ENCODE measurements at places on chromosomes 7 and 10. TPM values are rescaled to one million over a fixed set of nuclear protein-coding genes. Genes with fewer than 3 reads are reported as not detected.

DNA sequence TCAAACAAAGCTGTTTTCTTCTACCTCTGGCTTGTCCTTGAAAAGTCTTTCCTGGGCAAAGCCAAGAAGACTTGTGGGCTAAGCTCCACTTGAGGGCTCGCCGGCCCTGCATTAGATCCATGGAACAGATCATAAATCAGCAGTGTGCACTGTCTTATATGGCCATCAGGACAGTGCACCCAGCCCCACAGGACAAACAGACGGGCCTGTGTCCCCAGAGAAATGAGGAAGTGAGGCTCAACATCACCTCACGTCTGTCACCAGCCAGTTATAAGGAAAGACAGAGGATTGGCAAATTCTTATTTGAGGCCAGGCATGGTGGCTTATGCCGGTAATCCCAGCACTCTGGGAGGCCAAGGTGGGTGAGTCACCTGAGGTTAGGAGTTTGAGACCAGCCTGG is 12.3 kb upstream of the IFT22 start:
- no peak for DNase-seq

- DNase-seq, result peak; percentile 67
Measured at GRCh38 chr10:70477661-70478162, 855 bp upstream of the PALD1 start.

- no peak for DNase-seq
Measured at GRCh38 chr7:101772508-101773211, 44.8 kb upstream of the CUX1 start.

- DNase-seq, result no peak
Measured at GRCh38 chr7:94941844-94942632, 34.6 kb downstream of the PPP1R9A start.

Gene MMP21
- 0.56 TPM for polyA plus RNA-seq

- DNase-seq, result no peak
Measured at GRCh38 chr7:142790056-142790455, 19.3 kb downstream of the PRSS2 start.

GRCh38 chr10:124737221-124737620 is 7.0 kb downstream of the FAM53B start:
- DNase-seq, result no peak

GRCh38 chr10:132532749-132533560 is 4.6 kb upstream of the INPP5A start:
- no peak for DNase-seq

DNA sequence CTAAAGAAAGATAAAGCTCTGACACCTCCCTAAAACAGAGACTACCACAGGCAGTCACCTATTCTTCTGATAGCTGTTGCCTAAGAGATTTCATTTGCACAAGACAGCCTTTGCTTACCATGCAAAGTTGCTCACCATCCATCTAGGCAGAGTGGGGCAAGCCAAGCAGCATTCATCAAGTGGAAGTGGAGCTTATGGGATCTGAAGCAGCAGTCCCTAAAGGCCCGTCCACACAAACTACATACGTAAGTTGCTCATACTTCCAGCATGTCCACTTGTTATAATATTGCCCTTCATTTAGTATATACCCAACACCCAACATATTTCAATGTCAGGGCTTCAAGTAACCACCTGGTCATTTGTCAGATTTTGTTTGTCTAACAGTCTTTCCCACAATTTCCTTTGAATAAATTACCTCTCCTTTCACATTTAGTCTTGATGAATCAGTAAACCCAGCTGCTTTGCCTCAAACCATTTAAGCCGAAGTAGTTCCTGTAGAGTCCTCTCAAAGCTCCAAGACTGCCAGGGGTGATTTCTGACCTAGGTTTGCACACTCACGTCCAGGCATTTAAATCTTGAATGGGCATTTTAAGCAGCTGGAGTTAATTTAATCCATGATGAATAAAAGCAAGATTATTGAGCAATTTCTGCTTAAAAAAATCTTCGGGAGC is 67.9 kb downstream of the ATAD1 start:
- no peak for DNase-seq

Gene TAS2R60
- polyA plus RNA-seq, result not detected

DNA sequence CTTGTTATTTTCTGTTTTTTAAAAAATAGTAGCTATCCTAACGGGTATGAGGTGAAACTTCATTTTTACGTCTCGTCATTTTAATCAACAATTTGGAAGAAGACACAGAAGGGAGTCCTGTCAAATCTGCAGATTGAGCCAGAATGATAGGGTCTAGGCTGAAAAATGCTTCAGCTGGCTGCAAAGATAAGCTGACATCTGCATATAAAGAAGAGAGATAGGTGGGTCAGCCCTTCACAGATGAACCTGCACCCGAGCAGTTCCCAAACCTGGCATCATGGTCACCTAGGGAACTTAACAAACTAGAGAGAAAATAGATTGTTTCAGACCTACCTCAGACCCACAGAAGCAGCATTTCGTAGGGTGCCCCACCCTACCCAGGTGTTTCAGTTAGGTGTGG is 35.2 kb upstream of the BMPR1A start:
- no peak for DNase-seq

DNA sequence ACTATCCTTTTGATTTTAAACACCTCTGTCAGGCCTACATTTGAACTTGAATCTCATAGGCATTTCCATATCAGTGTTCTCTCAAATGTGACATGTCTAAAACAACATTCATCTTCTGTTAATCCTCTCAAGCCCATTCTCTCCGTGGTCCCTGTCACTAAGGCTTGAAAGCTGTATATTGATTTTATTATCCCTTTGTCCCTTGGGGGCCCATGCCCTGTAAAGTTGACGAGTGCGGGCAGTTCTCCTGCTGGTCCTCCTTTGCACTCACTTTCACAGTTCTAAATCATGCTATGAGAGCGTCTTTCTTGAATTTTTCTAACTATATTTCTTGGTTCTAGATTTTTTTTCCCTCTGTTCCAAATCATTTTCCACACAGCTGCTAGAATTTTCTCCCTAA is 27.3 kb downstream of the GALNT11 start:
- DNase-seq, result no peak

Gene SFR1
- polyA plus RNA-seq, result 10.9 TPM

DNA sequence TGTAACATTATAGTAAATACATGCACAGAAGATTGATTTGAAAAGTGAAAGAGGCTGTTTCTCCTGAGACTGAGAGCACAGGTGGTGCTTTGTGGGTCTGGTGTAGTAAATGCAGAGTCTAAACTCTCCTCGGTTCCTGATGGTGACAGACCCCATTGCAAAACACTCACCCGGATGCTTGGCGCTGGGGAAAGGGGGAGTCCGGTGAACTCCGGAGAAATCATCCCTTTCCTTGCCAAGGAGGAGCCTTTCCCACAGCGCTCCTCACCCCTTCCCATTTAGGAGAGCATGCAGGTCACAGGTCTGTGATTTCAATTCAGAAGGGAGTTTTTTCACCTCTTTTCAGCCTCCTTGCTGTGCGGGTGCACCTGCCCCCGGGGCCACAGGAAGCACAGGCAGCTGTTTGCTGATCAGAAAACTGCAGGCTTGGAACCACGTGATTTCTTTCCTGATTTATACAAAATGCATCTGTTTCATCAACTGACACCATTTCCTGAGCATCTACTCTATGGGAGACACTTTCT is 75.6 kb upstream of the LYZL2 start:
- DNase-seq, result no peak

DNA sequence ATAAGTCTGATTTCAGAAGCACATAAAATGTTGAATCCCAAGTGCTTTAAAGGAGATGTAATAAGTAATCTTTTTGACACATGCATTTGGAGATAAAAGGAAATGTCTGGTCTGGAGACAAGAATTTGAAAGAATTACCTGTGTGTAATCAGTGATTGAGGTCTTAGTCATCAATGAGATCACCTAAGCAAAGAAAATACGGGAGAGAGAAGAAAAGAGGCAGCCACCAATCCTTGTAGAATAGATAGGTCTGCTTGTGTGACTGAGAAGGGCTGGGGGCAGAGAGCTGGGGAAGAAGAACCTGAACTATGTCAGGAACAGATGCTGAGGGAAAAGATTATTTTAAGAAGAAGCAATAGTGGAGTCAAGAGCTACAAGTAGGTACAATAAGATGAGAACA is 49.3 kb upstream of the ITPRID1 start:
- DNase-seq, result no peak

Gene TWIST1
- polyA plus RNA-seq, result 4.3 TPM

- no peak for DNase-seq
Measured at GRCh38 chr7:102811942-102812678, 63.3 kb downstream of the FAM185A start.

GRCh38 chr10:117547716-117548668 is 5.4 kb downstream of the EMX2 start:
- DNase-seq, result no peak

- DNase-seq, result no peak
Measured at GRCh38 chr10:1029838-1030237, 4.2 kb upstream of the IDI2 start.

DNA sequence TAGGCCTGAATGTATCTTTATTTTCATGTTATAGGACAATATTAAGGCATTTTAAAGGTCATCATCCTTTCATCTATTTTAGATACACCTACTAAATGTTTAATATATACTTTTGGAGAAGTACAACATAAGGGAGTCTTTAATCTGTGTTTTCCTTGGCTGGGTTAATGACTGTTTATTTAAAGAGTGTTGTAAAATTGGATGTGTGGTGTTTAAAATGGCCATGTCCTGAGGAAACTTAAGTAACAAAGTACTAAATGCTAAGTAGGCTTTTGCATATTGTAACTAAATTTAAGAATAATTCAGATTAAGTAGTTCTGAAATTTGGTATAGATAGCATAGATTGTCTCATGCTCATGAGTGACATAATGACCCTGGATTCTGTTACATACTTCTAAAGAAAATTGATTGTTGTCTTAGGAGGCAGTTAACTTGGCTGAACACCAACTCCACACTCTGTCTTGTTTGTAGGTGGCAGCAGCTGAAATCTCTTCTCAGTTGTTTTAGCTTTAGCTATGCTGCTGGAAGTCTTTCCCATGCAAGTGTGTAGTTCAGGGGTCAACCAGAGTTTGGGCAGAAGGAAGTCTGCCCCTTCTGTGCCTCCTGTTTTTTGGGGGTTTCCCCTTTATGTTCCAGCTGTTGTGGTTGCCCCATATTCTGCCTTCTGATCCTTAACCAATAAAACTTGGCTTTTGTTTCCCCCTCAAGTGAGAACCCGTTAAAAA is 29.2 kb downstream of the DLD start:
- no peak for DNase-seq
